T-helper 17 cell (primary cell): ENCODE measurements at places on chromosomes 3 and 15.

DNA sequence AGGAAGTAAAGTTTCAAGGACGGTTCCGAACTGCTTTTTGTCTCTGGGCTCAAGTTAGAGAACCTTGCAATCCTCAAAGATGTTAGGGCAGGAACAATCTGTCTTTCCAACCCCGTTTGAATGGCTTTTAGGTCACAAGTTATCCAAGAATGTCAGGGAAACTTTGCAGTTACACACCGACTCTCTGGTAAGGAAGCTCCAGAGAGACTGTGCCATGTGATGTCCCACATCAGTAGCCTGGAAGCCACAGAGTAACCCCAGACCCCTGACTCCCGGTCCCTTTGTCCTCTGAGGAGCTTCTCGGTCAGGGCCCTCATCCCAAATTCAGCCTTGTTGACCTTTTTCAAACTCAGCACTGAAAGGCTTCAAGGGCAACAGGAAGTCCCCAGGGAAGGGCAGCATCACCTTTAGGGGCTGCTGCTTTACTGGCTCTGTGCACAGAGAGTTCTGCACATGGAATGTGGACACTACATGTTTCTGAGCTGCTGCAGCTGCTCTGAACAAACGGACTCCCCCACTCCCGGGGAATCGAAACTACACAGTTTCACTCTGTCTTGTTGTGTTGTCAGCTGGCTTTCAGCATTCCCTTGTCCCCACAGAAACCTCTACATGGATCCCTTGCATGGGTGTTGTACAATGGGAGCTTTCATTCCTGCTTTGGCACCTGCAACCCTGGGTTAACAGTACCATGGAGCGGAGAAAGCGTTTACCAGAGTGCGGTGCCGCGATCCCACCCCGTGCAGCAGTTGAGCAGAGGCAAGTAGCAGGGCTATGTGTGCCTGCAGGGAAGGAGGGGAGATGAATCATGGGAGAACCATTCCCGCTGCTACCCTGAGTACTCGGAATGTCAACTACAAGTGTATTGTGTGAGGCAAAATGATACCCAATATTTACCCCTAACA is 408.2 kb upstream of the THBS1 start:
- no peak for DNase-seq

DNA sequence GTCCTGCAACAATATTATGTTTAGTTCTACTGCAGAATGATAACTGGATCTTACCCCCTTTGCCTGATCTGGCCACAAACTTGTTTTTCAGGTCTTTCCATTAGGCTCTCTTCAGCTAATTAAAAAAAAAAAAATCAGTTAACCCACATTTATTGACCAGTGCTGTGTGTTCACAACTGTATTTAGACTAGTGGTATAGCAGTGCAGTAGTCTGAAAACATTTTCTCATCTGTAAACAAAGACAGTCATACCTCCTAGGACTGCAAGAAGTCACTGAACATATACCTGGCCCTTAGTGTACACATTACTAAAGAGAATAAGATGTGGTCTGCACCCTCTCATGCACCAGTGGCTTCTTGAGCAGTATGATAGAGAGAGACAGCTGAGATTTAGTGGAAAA is 22.5 kb downstream of the LPP start:
- no peak for DNase-seq

- DNase-seq, result no peak
These were observed 165.4 kb downstream of the CFAP20DC start for GRCh38 chr3:58884453-58884852.

- DNase-seq, result no peak
These were observed 22.0 kb downstream of the TMPRSS7 start for GRCh38 chr3:112056451-112056929.

DNA sequence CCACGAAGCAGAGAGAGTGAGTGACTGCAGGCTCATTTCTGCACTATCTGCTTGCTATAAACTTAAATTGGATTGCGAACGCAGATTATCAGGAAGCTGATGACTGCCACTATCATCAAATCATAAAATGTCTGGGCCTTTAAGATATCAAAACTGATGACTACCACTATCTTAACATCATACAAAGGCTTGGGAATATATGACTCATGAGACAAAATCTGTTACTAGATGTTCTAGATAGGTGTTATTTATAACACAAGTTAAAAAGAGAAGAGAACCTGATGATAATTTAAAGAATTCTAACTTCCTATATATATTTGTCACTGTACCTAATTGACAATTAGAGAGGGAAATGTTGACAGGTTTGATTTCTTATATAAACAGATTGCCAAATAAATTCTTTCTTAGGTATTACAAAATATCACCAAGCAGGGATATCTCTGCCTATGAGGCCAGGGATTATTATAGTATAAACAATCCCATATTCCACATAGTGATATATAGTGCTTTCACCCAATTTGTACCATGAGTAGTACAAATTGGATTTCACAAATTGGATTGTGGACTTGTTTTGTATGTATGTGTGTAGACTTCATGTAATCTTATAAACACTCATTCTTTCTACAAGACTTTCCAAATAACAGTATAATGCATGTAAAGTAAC is 1157.2 kb downstream of the ROBO1 start:
- no peak for DNase-seq

- DNase-seq, result no peak
These were observed 12.6 kb upstream of the LCTL start for GRCh38 chr15:66578286-66578875.

- DNase-seq, result no peak
These were observed 381.1 kb downstream of the OXSM start for GRCh38 chr3:26171006-26171405.

DNA sequence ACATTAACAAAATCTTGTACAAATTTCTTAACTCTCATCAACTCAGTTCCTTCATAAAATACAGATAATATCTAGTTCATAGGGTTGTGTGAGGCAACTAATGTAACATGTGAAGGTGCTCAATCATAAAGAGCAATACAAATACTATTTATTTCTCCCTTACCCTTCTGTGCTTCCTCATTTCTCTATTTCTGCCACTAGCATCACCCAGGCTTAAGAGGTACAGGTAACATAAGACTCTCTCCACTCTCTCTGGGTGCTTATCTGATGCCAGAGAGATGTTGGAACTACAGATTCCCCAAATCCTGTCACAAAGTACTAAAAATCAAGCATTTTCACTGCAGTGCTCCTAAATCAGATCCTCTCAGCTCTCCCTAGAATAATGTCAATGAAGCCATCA is 74.9 kb downstream of the DPH6 start:
- no peak for DNase-seq

DNA sequence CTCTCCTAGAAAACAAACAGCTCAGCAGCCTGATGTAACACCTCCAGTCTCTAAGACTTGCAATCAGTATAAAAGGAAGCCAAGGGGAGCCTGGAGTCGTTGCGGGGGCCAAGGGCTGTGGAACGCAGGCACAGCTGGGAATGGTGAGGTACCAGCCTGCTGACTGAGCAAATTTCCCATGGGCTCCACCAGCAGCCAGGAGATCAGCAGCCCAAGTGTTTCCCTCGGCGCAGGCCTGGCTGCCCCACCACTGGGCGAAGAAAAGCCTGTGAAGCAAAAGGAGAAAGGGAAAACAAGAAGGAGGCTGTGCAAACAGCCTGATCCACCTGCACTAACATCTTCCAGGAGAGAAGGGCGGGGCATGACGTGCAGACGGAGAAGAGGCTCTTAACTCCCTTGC is 155.3 kb downstream of the SHQ1 start:
- DNase-seq, result no peak

GRCh38 chr3:53836084-53836872 is 9.9 kb downstream of the CHDH start:
- DNase-seq, result no peak

DNA sequence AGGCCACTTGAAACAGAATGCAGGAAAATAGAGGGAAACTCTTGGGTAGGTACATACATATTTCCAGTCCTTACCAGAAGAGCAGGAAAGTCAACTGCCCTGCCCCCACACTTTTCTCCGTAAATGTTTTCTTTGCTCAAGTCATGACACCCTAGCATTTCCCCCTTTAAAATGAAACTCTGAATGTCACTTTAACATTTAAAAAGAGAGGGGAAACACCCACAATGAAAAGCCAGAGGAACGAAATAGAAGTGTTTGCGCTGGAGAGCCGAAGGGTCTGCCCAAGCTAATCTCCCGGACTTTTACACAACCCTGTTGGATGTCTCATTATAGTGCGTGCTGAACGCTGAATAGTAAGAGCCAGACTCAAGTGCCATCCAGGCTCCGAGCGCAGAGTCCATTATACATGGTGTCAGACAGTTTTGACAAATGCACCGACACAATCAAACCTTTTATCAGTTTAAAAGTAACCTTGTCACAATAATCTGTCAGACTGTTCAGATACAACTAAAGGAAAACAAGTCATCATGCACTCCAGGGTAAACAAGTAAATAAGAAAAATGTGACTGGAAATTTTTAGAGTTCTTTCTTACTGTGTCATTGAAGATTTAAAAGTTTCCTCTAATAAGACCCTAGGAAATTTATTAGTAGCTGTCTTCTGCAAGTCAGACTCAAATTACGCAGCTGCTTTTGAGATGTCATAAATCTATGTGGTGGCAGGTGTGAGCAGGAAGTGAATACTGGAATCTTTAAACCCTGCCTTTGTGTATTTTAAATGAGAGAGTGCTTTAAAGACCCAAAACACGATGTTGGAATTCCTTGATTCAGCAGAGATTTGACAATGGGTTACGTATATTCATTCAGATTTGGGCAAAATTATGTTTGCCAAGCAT is 159.8 kb downstream of the RBMS3 start:
- DNase-seq, result no peak

- no peak for DNase-seq
These were observed 882 bp downstream of the GXYLT2 start for GRCh38 chr3:72888546-72889309.

GRCh38 chr15:98653686-98654085 is 5.3 kb downstream of the IGF1R start:
- no peak for DNase-seq

- no peak for DNase-seq
These were observed 45.8 kb downstream of the ALDH1A2 start for GRCh38 chr15:58019503-58020376.

GRCh38 chr3:31732548-31732947 is 199.8 kb downstream of the STT3B start:
- DNase-seq, result no peak

GRCh38 chr3:108225221-108225620 is 3.0 kb upstream of the IFT57 start:
- no peak for DNase-seq

- no peak for DNase-seq
These were observed 81.8 kb downstream of the USP13 start for GRCh38 chr3:179734497-179735281.

DNA sequence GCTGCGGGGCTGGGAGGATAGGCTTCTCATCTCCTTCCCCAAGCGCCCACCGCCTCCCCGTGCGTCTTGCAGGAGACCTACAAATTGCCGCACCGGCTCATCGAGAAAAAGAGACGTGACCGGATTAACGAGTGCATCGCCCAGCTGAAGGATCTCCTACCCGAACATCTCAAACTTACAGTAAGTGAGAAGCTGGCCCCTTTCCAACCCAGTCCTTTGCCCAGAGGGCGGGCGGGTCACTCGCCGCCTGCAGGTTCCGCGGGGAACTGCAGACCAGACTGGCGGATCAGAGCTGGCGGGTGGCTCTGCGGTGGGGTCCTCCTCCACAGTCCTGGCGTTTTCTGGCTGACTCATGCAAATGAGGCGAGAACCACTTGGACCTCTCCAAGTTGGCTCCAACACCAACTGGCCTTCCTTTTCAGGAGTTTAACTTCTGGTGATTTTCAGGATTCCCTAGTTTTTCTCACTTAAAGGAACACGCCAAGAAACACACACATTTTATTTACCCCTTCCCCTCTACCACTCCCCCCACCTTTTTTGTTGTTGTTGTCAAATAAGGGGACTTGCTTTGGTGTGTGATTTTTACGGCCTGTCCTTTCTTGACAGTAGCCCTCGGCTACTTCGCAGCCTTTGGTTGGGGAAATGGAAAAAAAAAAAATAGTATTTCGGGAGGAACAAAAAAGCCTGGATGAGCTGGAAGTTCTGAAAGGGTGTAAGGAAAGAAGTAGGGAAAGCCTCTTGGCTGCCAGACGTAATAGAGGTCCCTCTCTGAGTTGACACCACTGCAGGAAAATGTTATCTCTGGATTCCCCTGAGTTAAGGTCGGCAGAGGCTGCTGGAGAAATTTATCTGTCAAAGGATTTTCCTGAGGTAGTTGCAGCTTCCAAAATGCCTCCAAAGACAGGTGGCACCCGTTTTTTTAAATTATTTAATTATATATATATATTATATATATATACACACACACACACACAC is 1.3 kb downstream of the BHLHE40 start:
- DNase-seq, result peak; percentile 80

- no peak for DNase-seq
These were observed 1237.3 kb downstream of the ROBO2 start for GRCh38 chr3:78277220-78277619.

DNA sequence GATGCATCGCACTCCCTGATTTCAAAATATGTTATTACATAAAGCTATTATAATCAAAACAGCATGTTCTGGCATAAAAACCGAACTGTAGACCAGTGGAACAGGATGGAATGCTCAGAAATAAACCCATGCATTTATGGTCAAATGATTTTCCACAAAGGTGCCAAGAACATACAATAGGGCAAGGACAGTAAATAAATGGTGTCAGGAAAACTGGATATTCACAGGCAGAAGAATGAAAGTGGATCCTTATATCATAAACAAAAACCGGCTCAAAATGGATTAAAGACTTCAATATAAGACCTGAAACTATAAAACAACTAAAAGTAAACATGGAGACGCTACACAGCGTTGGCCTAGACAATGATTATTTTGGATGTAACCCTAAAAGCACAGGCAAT is 22.6 kb downstream of the USP50 start:
- DNase-seq, result no peak

GRCh38 chr3:159236321-159236720 is 434.5 kb downstream of the MFSD1 start:
- DNase-seq, result no peak

DNA sequence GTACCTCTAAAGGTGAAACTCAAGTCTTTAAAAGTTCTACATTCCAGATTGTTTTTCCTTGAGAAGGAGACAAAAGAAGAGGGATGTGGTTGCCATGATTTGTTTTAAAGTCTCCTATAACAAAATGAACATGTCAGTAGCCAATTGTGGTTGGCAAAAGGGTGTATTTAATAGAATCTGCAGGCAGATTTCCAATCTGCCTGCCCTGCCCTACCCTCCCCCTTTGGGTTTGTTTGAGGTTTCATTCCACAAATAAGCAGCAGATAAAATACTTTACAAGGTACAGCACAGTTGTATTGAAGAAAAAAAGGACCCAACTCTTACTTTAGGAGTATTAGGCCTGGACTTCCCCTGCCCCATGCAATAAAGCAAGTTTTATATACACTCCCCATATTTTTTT is 59.5 kb downstream of the MLH1 start:
- DNase-seq, result no peak

DNA sequence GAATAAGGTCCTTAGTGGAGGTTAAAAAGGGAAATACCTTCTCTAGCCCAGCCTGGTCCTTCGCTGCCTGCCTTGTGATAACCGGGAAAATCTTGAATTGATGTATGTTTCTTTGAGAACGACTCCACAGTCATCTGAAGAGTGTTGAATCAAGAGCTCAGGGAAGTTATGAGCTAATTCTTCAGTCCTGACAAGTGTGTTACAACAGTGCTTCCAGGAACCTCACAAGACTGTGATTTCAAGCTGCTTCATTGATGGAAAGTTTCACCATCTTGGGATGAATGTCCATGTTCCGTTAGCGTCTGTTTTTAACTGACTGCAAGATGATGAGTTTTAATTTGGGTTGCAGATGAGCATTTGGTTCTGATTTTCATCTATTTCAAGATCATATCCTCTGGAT is 12.4 kb downstream of the TMEM41A start:
- no peak for DNase-seq
